ENCODE measurements at places on chromosomes 1 and 21.

GRCh38 chr21:44778983-44779382 lies 22.6 kb downstream of the UBE2G2 start:
- no peak overlapping the region for H3K27ac ChIP-seq
- no peaks in the 10 kb centered on the region for H3K27me3 ChIP-seq
- no peak overlapping the region for H3K4me3 ChIP-seq
- H3K4me1 ChIP-seq = peaks cover 6% of the 10 kb centered on the region

GRCh38 chr1:106378261-106378660 lies 678.2 kb upstream of the PRMT6 start:
- H3K36me3 ChIP-seq = no peaks in the 10 kb centered on the region
- H3K4me3 ChIP-seq = no peak overlapping the region
- ATAC-seq = no peak
- H3K4me1 ChIP-seq = no peaks in the 10 kb centered on the region
- no peaks in the 10 kb centered on the region for H3K27me3 ChIP-seq

DNA sequence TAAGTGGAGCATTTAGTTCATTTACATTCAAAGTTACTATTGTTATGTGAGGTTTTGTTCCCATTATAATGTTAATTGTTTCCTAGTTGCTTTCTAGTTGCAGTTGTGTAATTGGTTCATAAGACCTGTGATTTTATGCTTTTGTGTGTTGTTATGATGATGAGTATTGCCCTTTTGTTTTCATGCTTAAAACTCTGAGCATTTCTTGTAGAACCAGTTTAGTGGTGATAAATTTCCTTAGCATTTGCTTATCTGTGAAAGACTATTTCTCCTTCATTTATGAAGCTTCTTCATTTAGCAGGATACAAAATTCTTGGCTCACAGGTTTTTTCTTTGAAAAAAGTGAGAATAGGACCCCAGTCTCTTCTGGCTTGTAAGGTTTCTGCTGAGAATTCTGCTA lies 274.8 kb upstream of the SPAG17 start:
- no peaks in the 10 kb centered on the region for H3K27me3 ChIP-seq
- H3K27ac ChIP-seq = no peak overlapping the region
- ATAC-seq = no peak
- H3K36me3 ChIP-seq = no peaks in the 10 kb centered on the region

DNA sequence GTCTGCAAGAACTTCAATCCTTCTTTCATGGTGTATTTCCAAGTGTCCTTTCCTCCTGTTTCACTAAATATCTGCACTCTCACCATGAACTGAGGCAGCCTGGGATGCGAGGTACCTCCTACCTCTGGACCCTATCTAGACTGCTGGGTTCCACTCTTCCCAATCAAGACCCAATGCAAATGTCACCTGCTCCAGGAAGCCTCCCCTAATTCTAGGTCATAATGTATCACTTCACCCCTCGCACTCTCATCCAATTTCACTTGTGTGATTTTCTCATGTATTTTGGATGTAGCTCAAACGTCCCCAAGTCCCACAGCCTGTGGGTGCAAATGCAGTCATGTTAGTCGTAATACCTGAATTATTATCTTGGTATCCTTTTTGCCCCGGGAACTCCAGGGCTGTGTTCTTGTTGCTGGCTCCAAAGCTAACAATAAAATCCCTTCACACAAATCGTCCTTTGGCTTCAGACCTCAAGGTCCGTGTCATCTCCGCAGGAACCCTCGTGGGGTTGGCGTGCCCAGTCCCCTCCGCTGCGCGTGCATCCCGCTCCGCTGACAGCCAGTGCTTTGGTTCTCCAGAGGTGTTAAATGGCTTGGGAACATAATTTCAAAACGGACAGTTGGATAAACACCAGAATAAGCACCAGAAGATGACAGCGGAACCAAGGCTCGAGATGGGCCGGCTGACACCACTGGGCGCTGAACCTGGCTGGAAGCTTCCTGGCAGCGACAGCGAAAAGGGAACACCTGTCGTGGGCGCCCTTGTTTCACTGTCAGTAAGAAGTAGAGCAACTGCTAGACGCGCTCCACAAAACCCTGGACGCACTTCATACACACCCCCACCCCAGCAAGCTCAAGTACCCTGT lies 1.0 kb upstream of the BACH1 start:
- no peaks in the 10 kb centered on the region for H3K36me3 ChIP-seq
- H3K27me3 ChIP-seq = no peaks in the 10 kb centered on the region
- peak overlapping the region; percentile 68 for H3K4me3 ChIP-seq
- peaks cover 73% of the 10 kb centered on the region for H3K4me1 ChIP-seq
- ATAC-seq = no peak

DNA sequence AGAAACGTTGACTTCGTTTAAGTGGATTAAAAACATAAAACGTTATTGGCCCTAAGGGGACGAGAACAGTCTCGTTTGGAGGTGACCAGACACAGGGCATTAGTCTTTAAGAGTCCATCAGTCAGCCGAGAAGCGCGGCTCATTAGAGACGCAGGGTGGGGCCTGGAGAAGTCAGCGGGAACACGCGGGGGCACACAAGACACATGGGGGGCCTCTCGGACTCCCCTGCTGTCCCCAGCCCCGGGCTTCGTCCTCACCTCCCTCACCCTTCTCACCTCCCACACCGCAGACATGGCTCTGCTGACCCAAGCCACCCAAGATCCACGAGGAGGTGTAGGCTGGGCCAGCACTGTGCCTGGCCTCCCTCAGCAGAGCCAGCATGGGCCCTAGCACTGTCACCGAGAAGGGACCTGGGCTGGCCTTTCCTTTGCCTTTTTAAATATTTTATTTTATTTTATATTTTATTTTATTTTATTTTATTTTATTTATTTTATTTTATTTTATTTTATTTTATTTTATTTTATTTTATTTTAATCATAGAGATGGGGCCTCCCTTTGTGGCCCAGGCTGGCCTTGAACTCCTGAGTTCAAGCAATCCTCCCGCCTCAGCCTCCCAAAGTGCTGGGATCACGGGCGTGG lies 48.9 kb downstream of the MORN1 start:
- H3K27ac ChIP-seq = no peak overlapping the region
- H3K27me3 ChIP-seq = no peaks in the 10 kb centered on the region
- no peaks in the 10 kb centered on the region for H3K36me3 ChIP-seq
- no peak overlapping the region for H3K4me3 ChIP-seq
- ATAC-seq = no peak

DNA sequence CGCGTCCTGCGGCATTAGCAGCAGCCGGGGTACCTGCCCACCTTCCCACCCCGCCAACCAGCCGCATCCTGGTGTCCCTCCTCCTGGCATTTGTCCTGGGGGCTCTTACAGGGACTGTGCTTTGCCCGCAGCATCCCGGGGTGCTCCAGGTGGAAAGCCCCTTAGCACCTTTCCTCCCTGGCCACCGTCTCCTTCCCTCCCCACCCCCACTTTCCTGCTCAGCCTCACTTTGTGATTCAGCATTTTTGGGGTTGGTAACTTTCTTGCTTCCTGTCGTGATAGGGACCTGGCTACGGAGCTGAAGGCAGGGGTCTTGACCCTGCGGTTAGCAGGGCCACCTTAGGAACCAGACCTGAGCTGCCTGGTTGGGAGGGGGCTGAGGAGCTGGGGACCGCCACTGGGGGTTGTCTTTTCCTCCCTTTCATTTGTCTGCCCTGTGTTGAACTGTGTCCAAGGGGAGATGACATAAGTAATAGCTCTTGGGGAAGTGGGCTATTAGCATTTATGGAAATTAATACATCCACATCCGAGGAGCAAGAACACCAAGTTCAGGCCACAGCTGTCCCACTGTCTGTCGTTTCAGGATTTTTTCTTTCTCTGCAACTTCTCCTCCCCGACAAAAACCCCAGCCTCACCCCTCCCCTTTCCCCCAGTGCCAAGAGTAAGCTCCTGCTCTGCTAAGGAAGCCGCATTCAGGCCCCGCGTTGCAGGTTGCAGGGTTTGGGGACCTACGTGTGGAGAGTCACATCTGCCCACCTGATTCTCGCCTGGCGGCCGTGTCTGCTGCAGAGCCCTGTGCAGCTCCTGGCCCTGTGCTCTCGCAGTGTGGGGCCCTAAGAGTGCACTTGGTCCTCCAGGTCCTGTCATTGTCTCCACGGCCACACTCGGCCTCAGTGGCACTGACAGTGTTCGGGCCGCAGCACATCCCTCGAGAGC lies 1.6 kb upstream of the NPHP4 start:
- no peaks in the 10 kb centered on the region for H3K27me3 ChIP-seq
- H3K4me1 ChIP-seq = peaks cover 51% of the 10 kb centered on the region
- H3K4me3 ChIP-seq = peak overlapping the region; percentile 93

DNA sequence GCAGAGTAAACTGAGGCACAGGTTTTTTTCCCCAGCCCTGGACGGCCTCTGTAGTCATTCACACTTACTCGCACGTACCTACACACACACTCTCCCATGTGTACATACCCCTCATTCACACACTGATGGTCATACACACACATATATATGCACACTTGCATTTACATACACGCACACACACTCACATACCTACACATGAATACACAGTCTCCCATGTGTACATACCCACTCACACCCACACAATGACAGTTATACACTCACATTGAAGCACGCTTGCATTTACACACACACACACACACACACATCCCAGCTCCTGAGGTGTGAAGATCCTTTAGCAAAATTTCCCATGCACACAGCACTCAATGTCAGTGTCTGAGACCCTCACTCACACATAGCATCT lies 766 bp upstream of the FAM131C start:
- H3K4me3 ChIP-seq = peak overlapping the region; percentile 51
- H3K27ac ChIP-seq = peak overlapping the region; percentile 78
- no peaks in the 10 kb centered on the region for H3K36me3 ChIP-seq
- no peak for ATAC-seq
- peaks cover 42% of the 10 kb centered on the region for H3K4me1 ChIP-seq
- peaks cover 21% of the 10 kb centered on the region for H3K27me3 ChIP-seq

DNA sequence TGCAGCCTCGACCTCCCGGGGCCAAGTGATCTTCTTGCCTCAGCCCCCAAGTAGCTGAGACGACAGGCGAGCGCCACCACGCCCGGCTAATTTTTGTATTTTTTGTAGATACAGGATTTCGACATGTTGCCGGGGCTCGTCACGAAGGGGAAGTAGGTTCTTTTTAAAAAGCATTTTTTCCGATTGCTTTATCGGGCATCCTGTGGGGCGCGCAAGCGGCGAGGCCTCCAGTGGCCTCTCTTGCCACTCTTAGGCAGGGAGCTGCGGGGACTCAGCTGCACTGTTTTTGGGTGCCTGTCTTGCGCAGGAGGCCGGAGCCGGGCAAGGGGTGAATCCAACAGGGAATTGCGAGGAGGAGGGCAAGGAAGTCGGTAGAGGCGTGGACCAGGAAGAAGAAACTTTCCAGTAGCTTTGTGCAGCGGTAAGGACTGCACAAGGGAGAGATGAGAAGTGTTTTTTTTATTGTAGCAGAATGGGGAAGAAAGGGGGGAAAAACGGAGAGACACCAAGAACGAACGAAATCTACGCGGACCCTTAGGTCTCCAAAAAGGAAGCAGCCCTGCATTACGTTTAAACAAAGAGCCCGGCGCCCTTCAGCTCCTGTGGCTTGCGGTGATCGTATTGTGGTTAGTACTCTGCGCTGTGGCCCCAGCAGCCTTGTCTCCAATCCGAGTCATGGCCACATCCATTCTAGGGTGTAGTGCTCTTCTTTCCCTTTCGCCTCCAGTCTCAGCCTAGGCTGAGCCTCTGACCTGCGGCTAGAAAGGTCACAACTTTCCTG lies 164.8 kb downstream of the PPIAL4G start:
- peak; percentile 79 for ATAC-seq
- no peaks in the 10 kb centered on the region for H3K36me3 ChIP-seq
- no peaks in the 10 kb centered on the region for H3K27me3 ChIP-seq
- peaks cover 33% of the 10 kb centered on the region for H3K4me1 ChIP-seq

DNA sequence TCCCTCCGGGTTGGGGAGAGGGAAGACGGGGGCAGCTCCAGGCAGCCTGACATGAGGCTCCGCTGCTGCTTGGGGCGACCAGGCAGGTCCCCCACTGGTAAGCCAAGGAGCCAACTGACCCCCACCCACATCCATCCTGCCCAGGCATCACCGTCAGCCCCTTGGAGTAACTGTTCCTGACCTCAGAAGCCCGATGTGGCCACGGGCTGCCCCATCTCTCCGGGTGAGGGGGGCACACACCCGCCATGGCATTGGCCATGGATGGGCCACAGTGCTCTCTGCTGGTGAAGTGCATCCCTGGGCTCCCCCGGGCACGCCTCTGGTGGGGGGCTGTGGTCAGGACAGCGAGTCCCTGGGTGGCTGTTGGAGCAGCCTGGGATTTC lies 100.0 kb downstream of the CRYAA start:
- no peak overlapping the region for H3K27ac ChIP-seq
- peaks cover 30% of the 10 kb centered on the region for H3K4me1 ChIP-seq
- no peak for ATAC-seq
- H3K36me3 ChIP-seq = no peaks in the 10 kb centered on the region

GRCh38 chr1:37473431-37474045 lies 842 bp upstream of the ZC3H12A start:
- no peak for ATAC-seq
- no peak overlapping the region for H3K27ac ChIP-seq
- H3K4me3 ChIP-seq = peak overlapping the region; percentile 97
- peaks cover 45% of the 10 kb centered on the region for H3K4me1 ChIP-seq
- no peaks in the 10 kb centered on the region for H3K27me3 ChIP-seq
- H3K36me3 ChIP-seq = peaks cover 35% of the 10 kb centered on the region

- peak overlapping the region; percentile 93 for H3K4me3 ChIP-seq
- H3K27ac ChIP-seq = peak overlapping the region; percentile 99
- peaks cover 29% of the 10 kb centered on the region for H3K36me3 ChIP-seq
- no peaks in the 10 kb centered on the region for H3K27me3 ChIP-seq
- no peak for ATAC-seq
Observed at GRCh38 chr1:153633161-153633753, 609 bp upstream of the CHTOP start.

DNA sequence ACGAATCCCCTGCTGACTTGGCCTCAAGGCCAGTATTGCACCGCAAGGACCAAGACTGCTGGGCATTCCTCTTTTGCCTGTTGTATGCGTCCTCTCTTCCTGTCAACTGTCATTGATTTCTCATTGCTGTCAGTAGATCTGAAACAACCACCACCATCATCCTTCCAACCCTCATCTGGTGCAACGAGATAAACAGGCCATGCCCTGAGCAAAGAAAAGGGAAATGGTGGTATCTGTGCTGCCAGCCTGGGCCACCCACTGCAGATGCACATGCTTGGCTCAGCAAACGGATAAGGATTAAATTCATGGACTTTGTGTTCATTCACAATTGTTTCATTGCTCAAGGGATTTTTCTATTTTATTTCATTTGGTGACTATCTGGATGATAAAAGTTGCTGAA lies 13.6 kb downstream of the OXCT2 start:
- H3K36me3 ChIP-seq = peaks cover 68% of the 10 kb centered on the region
- H3K4me1 ChIP-seq = no peaks in the 10 kb centered on the region
- H3K27ac ChIP-seq = no peak overlapping the region

- H3K4me3 ChIP-seq = no peak overlapping the region
- H3K4me1 ChIP-seq = peaks cover 20% of the 10 kb centered on the region
- ATAC-seq = no peak
Observed at GRCh38 chr1:112981426-112981825, 25.4 kb upstream of the SLC16A1 start.
